ENCODE measurements at places on chromosomes 4 and X.

GRCh38 chr4:31929676-31930345 is 1209.6 kb downstream of the PCDH7 start:
- no peak for DNase-seq

- DNase-seq, result no peak
These were observed 73.0 kb upstream of the ACSL1 start for GRCh38 chr4:184898793-184899192.

- DNase-seq, result no peak
These were observed 392.0 kb upstream of the INTU start for GRCh38 chr4:127240764-127241105.

DNA sequence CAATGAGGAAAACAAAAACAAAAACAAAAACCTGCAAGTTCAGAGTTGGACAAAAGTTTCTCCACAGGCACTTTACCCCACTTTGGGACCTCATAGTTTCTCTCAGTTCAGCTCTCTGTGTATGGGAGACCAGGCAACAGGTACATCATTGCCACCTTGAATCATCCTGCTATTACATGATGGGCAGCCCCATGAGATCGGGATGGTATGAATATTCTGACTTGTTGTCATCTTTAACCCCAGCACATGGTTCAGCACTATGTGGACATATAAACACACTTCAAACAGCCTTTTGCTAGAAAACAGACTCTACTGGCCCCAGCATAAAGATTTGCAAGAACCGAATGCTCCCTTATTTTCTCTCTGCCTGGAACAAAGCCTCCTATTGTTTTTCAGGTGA is 176.9 kb upstream of the SCML1 start:
- no peak for DNase-seq

DNA sequence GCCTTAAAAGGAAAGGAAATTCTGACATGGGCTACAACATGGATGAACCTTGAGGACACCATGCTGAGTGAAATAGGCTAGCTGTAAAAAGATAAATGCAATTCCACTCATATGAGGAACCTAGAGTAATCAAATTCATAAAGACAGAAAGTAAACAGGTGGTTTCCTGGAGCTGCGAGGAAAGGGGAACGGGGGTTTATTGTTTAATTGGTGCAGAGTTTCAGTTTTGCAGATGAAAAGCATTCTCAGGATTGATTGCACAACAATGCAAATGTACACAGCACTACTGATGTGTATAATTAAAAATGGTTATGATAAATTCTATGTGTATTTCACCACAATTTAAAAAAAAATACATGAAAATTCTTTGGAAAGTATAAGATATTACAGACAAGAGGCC is 24.0 kb downstream of the PLRG1 start:
- DNase-seq, result no peak

- DNase-seq, result no peak
These were observed 394.1 kb downstream of the SPRY1 start for GRCh38 chr4:123790681-123791080.

- no peak for DNase-seq
These were observed 22.2 kb downstream of the HELT start for GRCh38 chr4:185040523-185040922.

GRCh38 chr4:15906020-15906443 is 32.5 kb downstream of the FGFBP1 start:
- no peak for DNase-seq

DNA sequence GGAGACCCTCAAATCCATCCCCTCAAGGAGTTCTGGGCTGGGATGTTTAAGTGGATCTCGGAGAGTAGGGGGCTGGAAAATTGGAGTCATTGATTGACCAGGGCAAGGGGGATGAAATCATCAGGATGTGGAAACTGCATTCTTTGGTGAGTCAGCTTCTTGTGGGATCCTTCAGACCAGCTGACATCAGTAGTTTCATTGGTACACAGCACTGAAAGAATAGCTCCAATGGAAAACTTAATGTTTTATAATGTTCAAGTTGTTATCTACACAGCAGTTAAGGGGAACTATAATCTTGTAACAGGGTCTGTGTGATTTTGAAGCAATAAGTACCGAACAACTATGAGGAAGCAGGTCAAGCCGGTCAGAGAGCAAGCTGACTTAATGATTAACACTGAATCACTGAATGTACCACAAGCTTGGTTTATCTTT is 506.1 kb downstream of the RPA4 start:
- no peak for DNase-seq

- no peak for DNase-seq
These were observed 14.7 kb downstream of the SLIT2 start for GRCh38 chr4:20266215-20267082.

DNA sequence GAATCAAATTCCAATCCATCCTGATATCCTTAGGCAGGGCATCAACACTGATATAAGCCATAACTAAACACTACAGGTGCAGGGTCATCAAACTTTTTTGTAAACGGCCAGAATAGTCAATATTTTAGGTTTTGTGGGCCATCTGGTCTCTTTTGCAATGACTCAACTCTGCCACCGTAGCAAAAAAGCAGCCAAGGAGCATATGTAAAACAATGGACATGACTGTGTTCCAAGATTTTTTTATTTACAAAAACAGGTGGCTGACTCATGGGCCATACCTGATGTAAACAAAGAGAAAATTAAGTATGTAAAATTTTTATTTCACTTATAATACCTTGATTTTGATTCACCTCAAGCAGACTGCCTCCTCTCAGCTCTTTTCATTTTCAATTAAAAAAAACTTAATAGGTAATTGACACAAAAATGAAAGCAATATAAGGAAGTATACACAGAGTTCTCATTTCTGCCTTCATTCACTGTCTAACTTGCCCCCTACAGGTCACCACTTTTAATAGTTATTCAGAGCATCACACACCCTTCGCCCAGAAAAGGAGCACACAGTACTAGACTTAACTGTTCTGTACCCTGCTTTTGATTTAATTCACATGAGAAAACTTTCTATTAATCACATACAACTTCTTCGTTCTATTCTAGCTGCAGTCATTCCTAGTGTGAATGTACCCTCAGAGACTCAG is 35.3 kb upstream of the GPM6B start:
- DNase-seq, result no peak
